Anterior cingulate cortex (tissue), 58 donors: ENCODE measurements at places on chromosomes 6 and 20.

DNA sequence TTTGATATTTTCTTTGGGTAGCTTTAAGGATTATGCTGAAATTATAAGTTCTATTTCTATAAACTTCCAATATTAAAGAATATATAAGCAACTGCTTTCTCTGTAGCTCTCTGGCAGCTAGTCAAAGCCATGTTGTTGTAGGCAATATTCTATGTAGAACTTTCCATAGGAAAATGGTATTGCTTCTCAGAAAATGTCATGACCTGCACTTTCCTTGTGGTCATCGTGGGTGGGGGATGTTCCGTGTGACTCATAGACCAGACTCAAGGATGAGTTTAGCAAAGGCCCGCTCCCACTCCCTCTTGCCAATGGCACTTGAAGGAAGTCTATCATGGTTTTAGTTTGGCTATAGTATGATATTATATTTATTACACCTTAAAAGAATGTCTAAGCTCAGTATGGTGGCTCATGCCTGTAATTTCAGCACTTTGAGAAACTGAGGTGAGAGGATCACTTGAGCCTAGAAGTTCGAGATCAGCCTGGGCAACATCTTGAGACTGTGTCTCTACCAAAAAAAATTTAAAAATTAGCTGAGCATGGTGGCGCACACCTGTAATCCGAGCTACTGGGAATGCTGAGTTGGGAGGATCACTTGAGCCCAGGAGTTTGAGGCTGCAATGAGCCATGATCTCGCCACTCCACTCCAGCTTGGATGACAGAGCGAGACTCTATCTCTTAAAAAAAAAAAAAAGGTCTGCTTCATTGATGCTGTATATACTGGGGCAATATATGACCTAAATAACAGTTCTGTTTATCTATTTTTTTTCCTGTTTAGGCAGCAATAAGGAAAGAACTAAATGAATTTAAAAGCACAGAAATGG, 36.6 kb upstream of the LTV1 start:
- DNase-seq = no peak

DNA sequence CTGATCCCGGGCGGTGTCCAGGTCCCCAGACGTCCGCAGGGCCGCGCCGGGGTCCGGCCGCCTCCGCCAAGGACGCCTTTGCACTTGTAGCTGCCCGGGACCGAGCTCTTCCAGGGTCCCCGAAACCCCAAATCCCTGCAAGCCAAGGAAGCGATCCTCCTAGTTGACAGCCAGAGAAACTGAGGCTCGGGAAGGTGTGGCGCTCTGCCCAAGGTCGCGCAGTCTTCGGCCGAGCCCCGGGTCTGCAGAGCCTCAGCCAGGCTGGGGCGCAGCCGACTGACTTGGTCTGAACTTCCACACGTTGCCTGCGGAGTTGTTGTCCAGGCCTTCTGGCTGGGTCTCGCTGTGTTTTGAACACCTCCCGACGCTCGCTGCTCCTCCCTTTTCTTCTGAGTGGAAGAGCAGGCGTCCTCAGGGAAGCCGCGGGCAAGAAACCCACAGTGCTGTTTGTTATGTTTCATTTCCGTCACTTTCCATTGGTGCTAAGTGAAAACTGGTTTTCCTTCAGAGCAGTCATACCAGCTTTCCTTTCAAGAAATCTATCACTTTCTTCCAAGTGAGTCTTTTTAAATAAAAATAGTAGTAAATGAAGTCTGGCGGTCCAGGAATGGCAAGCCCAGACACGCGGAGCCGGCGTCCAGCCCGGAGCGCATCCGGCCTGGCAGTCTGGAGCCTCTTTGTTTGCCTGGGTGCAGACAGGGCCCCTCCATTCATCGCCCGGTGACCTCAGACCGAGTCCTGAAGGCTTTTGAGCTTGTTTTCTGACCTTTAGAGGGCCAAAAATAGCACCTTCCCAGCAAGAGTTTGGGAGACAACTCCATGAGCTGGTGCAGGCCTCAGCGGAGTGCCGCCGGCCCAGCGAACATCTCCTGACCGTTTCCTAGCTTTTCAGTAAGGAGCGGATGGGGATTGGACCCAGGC, 698 bp downstream of the FAM210B start:
- no peak for DNase-seq

DNA sequence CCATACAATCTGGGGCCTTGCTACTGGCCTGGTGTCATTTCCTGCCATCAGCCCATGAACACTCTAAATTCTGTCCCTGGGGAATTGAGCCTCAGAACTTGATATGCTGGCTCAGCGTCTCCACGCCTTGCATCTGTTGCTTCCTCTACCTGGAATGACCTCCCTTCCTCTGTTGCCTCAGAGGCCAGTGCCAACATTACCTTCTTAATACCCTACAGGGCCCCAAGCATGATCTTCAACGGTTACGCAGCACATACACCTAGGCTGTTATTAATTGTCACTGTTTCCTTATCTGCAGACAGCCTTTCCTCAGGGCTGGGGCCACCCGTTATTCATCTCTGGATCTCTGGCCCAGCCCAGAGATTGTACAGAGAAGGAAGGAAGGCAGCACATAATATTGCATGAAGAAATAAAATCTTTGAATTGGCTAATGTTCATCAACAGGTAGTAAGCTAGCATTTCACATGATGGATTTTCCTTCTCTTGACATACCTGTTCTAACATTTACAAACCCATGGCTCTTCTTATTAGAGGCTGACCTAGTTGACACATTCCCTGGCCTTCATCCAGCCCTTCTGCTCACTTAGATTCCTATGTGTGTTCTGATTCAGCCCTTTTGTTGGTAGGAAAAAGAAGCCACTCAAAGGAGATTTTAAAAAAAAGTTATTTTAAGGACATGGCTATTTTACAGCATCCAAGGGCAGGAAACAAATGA, 8.4 kb upstream of the RNF182 start:
- no peak for DNase-seq

DNA sequence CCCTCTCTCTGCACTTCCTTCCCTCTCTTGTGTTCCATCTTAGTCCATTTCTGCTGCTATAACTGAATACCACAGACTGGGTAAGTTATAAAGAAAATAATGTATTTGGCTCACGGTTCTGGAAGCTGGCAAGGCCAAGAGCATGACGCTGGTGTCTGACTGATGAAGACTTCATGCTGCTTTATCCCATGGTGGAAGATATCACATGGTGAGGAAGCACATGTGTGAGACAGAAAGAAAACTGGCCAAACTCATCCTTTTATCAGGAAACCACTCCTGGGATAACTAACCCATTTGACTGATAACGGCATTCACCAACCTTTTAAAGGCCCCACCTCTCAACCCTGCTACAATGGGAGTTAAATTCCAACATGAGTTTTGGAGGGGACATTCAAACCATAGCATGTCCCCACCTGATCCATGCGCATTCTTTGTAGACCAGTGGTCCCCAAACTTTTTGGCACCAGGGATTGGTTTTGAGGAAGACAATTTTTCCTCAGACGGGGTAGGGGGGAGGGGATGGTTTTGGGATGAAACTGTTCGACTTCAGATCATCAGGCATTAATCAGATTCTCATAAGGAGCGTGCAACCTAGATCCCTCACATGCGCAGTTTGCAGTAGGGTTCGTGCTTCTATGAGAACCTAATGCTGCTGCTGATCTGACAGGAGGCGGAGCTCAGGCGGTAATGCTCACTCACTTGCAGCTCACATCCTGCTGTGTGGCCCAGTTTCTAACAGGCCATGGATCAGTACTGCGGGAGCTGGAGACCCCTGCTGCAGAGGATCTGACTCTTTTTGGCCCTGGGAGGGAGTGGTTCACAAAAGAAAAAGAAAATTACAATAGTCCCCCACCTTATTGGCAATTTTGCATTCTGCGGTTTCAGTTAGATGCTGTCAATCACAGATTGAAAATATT, 71.7 kb upstream of the RNF24 start:
- no peak for DNase-seq

DNA sequence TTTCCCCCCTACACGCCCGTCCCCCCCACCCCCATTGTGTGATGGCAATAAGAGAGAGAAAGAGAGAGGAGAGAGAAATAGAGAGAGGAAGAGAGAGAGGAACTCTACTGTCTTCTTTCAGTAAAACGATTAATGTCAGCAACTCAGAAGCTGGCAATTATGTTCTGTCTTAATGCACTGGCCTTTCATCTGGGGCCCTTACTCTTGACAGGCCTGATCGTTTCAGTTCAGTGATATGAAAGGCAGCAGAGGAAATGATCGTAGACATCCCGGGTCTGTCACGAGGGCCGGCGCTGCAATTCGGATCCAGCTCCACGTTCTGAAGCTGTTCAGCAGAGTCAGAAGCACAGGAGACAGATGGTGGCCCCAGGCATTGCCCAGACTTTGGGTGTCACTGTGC, 308.9 kb downstream of the ZNF217 start:
- DNase-seq = no peak

- DNase-seq = no peak
These were observed 196.9 kb downstream of the LRFN2 start for GRCh38 chr6:40390144-40390800.

- no peak for DNase-seq
These were observed 17.6 kb downstream of the IL22RA2 start for GRCh38 chr6:137155830-137156229.

DNA sequence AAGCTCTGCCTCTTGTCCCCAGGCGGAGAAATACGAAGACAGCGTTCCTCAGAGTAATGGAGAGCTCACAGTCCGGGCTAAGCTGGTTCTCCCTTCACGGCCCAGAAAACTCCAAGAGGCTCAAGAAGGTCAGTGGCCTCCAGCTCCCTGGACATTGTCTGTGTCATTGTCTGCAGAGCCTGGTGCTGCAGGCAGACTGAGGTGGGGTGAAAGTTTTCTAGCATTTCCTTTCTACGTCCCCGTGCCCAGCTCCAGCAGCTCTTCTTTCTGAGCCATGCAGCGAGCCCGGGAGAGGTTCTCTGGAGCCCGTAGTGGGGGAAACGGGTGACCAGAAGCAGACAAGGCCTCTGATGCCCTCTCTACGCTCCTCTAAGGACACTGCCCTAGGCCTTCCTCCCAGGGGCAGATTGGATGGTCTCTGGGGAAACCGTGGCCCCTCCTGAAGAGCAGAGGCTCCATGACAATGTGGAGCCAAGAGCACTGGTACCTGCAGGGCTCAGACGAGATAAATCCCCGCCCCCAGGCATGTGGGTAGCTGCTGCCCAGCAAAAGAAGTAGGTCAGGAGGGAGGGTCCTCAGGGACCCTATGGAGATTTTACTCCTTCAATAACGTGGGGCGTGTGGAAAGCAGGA, 58.4 kb downstream of the EZR start:
- no peak for DNase-seq

DNA sequence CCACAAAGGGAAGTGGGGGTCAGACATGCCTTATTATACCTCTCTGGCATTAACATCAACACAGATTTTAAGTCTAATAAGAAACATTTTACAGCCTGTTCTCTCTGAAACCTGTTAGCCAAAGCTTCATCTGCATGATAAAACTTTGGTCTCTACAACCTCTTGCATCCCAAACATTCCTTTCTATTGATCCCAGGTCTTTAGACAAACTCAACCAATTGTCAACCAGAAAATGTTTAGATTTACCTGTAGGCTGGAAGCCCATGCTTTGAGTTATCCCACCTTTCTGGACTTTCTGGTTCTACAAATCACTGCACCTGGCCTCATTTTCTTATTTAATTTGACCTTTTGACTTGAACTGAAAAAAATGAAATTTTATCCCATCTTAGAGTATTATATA, 20.8 kb downstream of the MCM8 start:
- DNase-seq = no peak

DNA sequence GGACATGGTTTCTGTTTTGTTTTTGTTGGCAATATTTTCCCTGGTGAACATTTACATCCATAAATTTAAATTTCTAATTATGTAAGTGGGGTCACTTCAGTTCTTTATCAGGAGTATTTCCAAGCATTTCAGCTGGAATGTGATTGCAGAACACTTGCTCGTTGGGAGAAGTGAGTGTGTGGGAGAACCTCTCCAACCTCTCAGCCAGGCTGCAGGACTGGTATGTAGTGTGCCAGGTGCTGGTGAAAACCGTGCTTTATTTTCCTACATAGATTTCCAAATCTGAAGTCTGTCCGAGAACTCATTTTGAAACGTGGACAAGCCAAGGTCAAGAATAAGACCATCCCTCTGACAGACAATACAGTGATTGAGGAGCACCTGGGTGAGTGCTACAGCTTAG, 6.3 kb downstream of the RPL7L1 start:
- no peak for DNase-seq

- DNase-seq = no peak
These were observed 70.0 kb downstream of the HDDC2 start for GRCh38 chr6:125231574-125232343.

DNA sequence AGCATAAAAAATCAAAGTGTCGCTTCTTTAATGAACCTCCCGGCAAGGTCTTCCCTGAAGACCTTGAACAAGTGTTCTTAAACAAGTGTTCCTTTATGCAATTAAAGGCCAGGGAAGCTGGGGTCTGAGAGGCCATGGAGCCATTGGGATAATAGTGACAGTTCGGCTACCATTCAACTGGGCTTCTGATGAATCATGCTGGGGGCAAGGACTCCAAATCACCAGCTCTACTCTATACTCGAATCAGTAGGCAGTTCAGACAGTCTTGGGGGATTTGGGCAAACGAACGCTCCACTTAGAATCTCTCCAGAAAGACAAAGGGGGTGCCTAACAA, 34.7 kb upstream of the EZR start:
- DNase-seq = no peak

DNA sequence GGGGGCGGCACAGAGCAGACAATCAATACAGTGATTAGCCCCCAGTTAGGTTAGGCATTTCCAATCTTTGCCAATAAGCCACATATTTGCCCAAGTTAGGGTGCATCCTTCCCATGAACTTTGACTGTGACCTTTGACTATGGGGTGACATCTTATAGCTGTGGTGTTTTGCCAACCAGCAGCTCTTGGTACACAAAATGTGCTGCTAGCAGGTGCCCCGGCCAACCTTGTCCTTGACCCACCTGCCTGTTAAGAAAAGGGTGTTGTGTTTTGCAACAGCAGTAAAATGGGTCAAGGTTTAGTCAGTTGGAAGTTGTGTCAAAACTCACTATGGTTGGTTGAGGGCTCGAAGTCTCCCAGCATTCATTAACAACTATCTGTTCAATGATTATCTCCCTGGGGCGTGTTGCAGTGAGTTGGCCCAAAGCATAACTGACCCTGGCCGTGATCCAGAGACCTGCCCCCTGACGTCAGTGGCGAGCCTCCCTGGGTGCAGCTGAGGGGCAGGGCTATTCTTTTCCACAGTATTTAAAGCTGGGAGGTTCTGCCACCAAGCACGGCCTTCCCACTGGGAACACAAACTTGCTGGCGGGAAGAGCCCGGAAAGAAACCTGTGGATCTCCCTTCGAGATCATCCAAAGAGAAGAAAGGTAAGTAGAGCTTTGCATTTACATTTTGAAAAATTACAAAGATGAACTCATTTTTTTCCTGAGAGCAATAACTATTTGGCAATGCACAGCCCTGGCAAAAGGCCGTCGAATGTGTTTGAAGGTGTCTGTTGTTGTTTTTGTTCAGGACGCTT, at the start of gene PCK1:
PCK1 (plus strand) TSS at position 557 of the 802 bp plus-strand sequence. CDS start 302 bp downstream, outside the sequence.
- no peak for DNase-seq
